Stimulated activated CD8-positive, alpha-beta memory T cell treated with anti-CD3 and anti-CD28 coated beads, Interleukin-4, amount 100 ng/mL, for 4 hours (primary cell): ENCODE measurements at places on chromosomes 13 and 19.

DNA sequence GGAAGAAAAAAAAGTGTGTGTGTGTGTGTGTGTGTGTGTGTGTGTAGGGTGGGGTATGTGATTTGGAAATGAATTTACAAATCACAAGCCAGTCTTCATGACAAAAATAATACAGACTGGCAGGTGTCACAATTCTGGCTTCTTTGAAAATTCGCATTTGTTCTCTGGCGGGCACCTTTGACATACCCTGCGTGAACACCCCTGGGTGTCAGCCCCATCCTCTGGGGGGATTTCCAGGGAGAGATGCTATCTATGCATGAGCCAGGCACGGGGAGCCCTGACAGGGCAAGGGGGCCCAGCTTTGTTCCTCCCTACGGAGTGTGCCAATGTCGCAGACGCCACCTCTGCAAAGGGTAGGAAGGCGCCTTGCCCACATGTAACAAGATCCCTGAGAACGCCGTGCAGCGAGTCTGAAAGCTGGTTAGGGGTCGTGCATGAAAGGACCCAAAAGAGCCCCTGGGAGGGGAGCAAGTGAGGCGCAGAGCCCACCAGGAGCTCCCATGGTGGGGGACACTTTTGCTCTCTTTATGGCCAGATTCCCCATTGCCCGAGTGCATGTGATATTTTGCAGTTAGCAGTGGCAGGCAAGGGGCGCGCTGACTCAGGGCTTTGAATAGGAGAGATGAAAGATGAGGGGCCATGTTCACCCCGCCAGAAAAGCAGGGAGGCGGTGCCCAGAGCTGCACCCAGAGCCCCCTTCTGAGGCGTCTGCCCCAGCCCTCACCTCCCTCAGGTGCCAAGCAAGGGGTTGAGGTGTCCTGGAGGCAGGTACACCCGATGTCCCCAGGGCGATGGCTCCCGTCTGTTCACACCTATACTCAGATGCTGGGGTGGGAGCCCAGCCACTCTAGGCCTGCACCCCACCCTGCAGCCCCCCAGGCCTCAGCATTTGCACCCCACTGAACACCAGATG is 45.3 kb downstream of the KLF2 start:
- DNase-seq: no peak

DNA sequence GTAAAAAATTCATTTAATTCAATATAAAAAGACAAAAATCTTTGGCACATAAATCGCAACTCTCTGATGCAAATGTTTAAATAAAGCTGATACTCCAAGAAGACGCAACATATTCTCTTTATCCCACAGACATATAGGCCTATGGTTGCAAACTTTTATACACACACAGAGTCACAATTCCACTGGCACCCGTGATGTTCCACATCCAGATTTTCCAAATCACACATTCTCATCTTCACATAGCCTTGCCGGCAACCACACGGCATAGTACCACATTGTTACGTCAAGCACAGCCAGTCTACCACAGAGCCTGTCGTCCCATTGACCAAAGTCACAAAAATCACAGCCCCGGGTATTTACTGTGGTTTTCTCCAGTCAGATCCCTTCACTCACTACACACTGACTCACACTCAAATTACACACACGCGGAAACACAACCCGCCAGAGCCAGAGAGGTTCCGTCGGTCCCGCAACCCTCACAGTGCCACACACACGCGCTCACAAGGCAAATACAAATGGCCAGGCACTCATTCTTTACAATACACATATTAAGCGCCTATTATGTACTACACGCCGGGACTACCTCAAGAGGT is 546 bp upstream of the ZNF546 start:
- no peak for DNase-seq

DNA sequence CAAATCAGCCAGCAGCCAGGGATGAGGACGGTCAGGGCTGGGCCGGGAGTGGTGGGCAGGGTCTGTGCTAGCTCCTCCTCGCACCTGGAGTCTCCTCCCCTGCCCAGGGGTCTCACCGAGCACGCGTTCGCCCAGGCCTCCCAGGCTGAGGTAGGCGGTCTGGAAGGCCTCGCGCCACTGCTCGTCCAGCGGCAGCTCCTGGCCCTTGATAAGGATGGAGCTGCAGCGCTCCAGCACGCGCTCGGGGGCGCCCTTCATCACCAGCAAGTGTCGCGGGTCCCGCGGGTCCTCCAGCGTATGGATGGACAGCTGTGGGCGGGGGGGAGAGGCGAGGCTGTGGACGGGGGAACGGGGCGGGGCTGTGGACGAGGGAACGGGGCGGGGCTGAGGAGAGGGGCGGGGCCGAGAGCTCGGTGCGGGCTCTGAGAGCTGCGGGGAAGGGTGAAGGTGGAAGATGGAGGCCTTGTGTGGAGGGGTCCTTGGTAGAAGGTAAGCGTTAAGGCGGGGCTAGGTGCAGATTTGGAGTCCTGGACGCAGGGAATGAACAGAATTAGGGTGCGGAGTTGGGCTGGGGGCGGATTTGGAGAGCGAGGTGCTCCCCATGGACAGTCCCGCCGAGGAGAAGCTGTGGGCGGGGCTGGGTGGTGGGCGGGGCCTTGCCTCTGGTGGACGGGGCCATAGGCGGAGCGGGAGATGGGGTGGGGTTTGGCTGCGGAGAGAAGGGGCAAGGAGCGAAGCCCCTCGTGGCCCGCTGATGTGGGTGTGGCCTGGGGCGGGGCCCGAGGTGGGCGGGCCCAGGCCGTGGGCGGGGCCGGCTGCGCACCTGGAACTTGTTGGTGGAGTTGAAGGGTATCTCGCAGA is 5.7 kb downstream of the ATP4A start:
- DNase-seq: no peak

DNA sequence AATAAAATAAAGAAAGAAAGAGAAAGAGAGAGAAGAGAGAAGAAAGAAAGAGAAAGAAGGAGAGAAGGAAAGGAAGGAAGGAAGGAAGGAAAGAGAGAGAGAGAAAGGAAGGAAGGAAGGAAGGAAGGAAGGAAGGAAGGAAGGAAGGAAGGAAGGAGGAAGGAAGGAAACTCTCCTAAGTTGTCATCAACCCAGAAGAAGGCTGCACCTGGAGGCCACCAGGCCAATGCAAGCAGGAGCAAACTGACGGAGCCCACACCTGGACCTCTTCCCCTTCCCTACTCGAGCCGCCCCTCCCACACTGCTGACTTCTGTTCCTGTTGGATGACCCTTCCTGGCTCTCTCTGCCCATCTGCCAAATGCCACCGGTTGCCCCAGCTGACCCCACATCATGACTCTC is 8.7 kb downstream of the ACER1 start:
- DNase-seq: no peak

GRCh38 chr19:41537789-41538188 is 38.2 kb upstream of the CEACAM21 start:
- no peak for DNase-seq

- DNase-seq: no peak
These were observed 739 bp upstream of the TMEM145 start for GRCh38 chr19:42312370-42312769.

DNA sequence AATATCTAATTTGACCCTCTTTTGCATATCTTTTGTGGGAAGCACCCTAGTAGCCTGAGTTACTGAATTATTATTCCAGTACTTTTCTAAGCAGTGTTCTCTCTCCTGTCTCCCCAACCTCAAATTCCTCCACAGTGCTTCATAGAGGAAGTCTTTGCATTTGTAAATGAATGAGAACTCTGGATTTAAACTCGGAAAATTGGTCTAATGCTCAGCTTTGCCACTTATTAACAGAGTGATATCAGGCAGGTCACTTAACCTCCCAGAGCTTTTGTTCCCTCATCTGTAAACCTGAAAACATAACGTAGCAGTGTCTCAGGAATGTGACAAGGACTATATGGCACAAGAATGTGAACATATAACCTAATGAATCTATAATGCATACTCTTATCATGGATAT is 26.2 kb downstream of the FREM2 start:
- no peak for DNase-seq

DNA sequence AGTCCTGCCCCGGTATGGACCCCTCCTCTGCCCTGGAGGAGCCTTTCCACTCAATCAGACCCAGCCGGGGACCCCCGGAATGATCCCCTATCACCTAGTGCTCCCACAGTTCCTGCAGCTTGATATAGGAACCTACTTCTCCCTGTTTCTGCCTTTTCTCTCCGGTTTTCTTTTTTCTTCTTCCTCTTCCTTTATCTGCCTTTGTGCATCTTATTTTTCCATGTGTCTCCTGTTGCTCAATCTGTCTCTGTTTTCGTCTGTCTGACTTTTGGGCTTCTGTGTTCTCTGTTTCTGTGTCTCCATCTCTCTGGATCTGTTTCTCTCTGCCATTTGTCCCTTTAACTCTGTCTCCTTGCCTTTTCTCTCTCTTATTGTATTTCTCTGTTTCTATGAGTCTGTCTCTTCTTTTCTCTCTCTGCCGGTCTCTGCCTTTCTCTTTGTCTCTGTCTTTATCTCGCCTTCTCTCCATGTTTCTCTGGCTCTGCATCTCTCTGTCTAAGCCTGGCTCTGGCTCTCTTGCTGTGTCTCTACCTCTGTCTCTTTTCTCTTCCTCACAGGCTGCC is 10.0 kb downstream of the MEGF8 start:
- DNase-seq: no peak

DNA sequence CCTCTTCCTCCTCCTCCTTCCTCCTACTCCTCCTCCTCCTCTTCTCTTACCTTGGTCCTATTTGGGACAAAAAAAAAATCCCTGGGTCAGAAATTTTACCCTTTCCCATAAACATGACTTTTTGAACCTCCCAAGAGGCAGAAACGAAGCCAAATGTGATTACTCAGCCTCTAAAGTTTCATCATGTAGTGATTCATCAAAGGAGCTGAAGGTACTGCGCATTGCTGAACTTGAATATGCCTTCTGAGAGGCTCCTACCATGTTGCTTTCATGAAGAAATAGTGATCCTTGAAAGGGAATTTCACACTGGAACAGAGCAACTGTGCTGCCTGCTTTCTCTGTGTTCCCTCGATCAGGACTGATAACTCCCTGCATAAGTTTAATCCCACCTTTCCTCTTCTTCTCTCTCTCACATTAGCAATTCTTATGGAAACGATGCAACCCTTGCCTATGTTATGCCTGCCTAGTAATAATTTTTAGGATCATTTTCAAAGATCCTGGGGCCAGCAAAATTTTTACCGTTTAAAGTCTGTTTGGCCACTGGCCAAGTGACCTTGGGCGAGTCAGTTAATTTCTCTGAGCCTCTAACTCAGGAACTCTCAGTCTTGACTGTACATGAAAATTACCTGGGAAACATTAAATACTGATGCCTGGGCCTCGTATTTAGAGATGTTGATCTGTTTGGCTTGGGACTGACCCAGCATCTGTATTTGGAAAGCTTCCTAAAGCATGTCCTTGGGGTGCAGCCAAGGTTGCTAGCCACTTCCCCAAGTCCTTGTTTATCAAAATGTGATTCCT is 149.5 kb downstream of the DCT start:
- no peak for DNase-seq

- DNase-seq: no peak
These were observed 300.4 kb downstream of the DLEU7 start for GRCh38 chr13:50543141-50543540.

DNA sequence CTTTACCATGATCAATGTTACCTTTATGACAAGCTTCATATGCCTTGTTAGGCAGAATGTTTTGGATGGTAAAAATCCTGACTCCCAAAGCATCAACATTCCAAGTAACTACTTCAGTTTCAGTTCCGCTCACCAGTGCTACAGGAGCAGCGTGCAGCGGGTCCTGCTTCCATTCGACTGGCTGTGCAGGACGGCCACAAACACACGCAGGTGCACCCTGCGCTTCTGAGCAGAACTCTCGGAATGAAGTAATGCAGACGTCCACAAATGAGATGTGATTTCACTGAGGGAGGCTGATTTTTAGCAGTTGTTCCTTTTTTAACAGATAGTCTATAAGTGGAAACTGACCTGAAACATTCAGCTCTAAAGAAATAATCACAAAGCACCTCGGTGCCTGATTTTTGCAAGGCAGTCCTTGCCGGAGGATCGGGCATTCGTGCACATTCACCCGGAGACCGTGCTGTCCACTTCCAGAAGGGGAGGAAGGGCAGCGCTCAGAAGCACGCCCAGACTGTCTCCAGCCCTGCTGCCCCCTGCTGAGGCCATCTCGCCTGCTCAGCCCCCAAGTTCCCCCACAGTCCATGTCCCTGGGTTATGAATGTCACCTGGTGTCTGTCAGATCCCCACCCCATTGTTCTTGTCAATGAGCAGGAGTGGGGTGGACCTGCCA is 85.8 kb downstream of the RAB20 start:
- DNase-seq: no peak

- DNase-seq: no peak
These were observed 55.2 kb upstream of the UQCRFS1 start for GRCh38 chr19:29268103-29268502.

- DNase-seq: no peak
These were observed 13.5 kb downstream of the ARL11 start for GRCh38 chr13:49641801-49642291.

DNA sequence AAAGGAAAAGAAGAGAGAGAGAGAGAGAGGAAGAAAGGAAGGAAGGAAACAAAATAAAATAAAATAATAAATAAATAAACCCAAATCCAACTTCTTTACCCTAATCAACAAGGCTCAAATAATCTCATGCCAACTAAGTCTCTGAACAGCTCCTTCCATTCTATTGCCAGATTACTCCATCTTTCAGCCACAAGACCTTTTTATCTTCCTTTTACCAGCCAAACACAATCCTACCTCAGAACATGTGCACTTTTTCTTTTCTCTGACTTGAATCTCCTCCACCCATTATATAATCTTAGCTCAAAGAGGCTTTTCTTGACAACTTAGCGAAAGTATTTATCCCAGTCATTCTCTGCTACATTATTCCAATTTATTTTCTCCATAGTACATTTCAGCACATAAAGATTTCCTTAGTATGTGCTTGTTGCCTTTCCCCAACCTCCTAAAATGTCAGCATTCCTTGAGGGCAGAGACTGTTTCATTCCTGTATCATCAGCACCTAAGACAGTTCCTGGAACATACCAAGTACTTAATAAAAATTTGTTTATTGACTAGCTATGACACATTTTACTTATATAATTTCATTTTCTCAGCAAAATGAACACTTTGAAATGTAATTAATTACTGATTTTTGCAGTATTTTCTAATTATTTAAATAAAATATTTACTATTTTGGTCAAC is 33.5 kb upstream of the USPL1 start:
- DNase-seq: no peak

- no peak for DNase-seq
These were observed 198.3 kb downstream of the NBEA start for GRCh38 chr13:35140321-35140720.

DNA sequence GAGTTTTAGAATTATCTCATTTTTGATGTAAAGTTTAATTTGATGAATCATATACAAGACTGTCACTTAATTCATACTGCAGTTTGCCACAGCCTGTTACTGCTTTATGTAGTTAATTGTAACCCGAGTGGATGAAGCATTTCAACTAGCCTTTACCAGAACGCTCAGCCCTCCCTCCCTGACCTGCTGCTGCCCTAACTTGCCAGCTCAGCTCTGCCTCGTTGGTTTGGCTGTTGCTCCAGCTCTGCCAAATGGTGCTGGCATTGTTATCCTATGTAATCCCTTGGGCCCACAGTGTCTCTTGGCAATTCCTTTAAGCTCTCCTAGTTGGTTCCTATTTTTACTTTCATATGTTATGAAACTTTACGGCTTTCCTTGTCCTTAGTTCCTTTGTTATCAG is 113.3 kb downstream of the LMO7 start:
- DNase-seq: no peak

GRCh38 chr19:40594657-40595091 is 6.5 kb upstream of the LTBP4 start:
- no peak for DNase-seq
